ENCODE measurements at places on chromosomes 11 and 22. TPM values are rescaled to one million over a fixed set of nuclear protein-coding genes. Genes with fewer than 3 reads are reported as not detected.

Gene PYGM
- polyA plus RNA-seq, result 1.9 TPM

DNA sequence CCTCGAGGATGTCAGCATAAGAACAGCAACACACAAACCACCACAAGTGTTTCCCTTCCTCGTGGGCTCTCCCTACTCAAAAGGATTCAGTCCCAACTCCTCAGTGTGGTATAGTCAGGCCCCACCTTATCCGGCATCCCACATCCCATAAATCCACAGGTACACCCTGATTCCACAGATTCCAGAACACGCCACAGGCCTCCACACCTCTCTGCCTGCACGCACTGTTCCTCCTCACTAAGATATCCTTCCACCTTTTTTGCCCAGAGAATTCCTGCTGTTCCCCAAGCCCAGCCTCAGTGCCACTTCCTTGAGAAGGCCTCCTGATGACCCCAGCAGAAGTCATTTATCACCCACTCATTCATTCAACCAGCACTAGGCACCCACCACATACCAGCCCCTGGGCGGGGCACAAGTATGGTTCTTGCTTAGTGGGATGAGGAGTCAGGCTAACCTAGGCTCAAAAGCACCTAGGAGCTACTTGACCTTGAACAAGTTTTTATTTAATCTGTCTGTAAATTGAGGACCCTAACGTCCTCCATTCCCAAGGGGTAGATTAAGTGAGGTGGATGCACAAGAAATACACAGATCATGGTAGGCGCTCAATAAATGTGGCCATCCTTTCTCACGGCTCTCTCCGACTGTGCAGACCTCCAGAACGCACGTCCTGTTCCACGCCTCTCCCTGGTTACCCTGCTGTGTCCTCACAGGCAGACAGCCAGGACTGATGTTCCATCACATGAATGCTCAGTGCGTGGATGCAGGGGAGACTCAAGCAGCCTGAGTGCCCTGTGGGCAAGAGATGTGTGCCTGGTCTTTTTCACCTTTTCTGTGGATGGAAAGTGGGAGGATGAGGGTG lies 2.1 kb upstream of the KCNJ4 start:
- no peak for DNase-seq
- no peak overlapping the region for H3K4me3 ChIP-seq
- H3K27ac ChIP-seq, result no peak overlapping the region
- H3K4me1 ChIP-seq, result no peaks in the 10 kb centered on the region

DNA sequence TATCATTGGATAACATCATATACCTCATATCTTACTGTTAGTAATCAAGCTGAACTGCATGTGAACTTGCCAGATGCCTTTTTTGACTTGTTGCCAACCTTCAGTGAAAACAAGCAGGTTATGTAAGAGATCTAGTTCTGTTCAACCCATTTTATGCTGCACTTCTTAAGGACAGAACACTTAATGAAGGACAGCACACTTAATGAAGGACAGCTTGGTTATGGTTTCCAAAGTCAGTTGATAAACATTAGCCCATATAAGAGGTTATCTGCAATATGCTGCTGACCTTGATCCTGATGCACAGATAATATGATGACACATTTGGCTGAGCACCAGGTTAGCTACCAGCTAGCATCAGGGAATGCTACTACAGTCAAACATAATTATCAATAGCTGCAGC lies 358.7 kb upstream of the PDGFD start:
- no peaks in the 10 kb centered on the region for H3K4me1 ChIP-seq
- H3K27me3 ChIP-seq, result no peaks in the 10 kb centered on the region
- H3K27ac ChIP-seq, result no peak overlapping the region
- peak; percentile 24 for DNase-seq
- no peak overlapping the region for H3K4me3 ChIP-seq
- H3K36me3 ChIP-seq, result no peaks in the 10 kb centered on the region

- no peak for DNase-seq
- H3K36me3 ChIP-seq, result no peaks in the 10 kb centered on the region
- H3K27me3 ChIP-seq, result no peaks in the 10 kb centered on the region
- no peaks in the 10 kb centered on the region for H3K4me1 ChIP-seq
- H3K4me3 ChIP-seq, result no peak overlapping the region
These were observed 11.9 kb upstream of the PPFIBP2 start for GRCh38 chr11:7501894-7502293.

DNA sequence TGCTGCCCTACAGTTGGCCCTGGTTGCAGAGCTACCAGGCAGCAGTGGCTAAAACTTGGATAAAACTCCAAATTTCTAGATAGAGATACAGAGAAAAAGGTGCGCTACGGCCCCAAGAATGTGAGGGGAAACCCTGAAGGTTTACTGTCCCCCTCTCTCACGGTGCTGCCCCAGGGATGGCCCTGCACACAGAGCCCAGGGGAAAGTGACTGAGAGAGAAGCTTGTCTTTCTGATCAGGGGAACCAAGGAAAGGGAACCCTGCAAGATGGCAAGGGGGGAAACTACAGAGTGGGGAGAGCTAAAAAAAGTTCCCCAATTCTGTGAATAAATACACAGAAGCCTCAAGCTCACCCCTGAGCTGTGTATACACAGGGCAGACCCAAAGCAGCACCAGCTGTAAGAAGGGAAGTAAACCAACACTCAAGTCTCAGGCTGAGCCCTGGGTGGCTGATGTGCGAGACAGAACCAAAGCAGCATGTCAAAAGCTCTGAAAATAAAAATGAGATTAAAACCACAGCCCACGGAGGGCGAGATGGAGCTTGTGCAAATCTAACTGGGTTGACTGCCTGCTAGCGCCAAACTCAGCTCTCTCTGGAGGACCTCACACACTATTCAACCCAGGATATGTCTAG lies 22.1 kb downstream of the GNB1L start:
- H3K4me1 ChIP-seq, result no peaks in the 10 kb centered on the region
- H3K36me3 ChIP-seq, result no peaks in the 10 kb centered on the region
- no peaks in the 10 kb centered on the region for H3K27me3 ChIP-seq
- no peak overlapping the region for H3K4me3 ChIP-seq
- no peak overlapping the region for H3K27ac ChIP-seq

DNA sequence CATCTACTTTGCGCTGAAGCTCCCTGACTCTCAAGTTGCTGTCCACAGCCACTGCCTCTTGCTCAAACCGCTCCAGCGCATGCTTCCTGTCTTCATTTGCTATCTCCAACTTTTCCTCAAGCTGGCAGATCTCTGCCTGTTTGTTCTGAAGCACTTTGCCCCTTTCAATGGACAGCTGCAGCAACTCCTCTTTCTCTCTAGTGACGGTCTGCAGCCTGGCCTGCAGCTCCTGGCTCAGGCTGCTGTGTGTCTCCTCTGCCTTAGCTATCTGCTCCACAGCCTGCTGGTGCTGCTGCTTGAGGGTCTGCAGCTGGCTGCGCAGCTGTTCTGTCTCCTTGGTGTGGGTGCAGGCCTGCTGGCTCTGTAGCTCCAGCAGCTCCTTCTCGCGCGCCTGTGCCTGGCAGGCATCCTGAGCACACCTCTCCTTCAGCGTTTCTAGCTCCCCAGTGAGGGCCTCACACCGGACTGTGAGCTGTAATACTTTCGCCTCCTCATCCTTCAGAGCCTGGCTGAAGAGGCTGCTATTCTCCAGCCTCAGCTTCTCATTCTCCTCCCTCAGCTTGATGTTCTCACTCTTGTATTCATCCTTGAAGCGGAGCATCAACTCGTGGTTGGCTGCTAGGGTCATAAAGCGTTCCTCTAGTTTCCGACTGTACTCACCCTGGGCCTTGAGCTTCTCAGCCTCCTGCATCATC lies 723 bp downstream of the CCDC89 start:
- H3K4me3 ChIP-seq, result peak overlapping the region; percentile 60
- no peaks in the 10 kb centered on the region for H3K27me3 ChIP-seq
- peaks cover 21% of the 10 kb centered on the region for H3K4me1 ChIP-seq
- H3K27ac ChIP-seq, result peak overlapping the region; percentile 84

DNA sequence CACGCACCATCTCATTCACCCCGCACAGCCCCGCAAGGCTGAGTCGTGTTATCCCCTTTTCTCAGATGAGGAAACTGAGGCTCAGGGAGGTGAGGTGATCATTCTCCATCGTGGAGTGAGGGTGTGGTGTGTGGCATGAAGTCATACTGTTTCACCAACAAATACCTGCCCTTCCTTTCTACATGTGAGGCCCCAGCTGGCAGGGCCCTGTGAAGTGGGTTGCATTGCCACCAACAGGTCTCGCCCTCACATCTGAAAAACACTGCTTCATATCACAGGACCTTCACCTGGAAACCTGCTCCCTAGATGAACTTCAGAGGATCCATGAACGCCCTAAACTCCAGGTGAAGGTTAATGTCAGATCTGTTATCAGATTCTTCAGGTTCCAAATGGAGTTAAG lies 4.3 kb downstream of the SSTR3 start:
- no peaks in the 10 kb centered on the region for H3K36me3 ChIP-seq
- peaks cover 18% of the 10 kb centered on the region for H3K27me3 ChIP-seq
- H3K27ac ChIP-seq, result no peak overlapping the region
- H3K4me1 ChIP-seq, result peaks cover 2% of the 10 kb centered on the region
- no peak overlapping the region for H3K4me3 ChIP-seq

Gene LINC01488
- not detected for polyA plus RNA-seq

Gene KRTAP5-9
- polyA plus RNA-seq, result not detected

Gene APOA5
- polyA plus RNA-seq, result not detected

DNA sequence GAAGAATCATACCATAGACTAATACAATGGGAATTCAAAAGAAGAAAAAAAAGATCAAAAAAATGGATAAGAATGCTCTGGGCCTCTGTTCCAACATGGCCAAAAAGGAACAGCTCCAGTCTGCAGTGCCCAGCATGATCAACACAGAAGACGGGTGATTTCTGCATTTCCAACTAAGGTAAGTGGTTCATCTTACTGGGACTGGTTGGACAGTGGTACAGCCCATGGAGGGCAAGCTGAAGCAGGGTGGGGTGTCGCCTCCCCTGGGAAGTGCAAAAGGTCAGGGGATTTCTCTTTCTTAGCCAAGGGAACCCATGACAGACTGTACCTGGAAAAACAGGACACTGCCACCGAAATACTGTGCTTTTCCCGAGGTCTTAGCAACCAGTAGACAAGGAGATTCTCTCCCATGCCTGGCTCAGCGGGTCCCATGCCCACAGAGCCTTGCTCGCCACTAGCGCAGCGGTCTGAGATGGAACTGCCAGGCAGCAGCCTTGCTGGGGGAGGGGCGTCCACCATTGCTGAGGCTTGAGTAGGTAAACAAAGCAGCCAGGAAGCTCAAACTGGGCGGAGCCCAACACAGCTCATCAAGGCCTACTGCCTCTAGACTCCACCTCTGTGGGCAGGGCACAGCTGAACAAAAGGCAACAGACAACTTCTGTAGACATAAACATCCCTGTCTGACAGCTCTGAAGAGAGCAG lies 428.4 kb downstream of the MN1 start:
- no peaks in the 10 kb centered on the region for H3K4me1 ChIP-seq
- H3K27me3 ChIP-seq, result peaks cover 7% of the 10 kb centered on the region
- no peak overlapping the region for H3K4me3 ChIP-seq
- no peaks in the 10 kb centered on the region for H3K36me3 ChIP-seq
- H3K27ac ChIP-seq, result no peak overlapping the region
- DNase-seq, result no peak

Gene OR56A5
- polyA plus RNA-seq, result not detected

GRCh38 chr22:41243361-41243760 lies 2.6 kb upstream of the CHADL start:
- H3K27me3 ChIP-seq, result no peaks in the 10 kb centered on the region
- peaks cover 17% of the 10 kb centered on the region for H3K36me3 ChIP-seq
- H3K4me3 ChIP-seq, result no peak overlapping the region
- no peak overlapping the region for H3K27ac ChIP-seq

Gene FXYD6
- 11.5 TPM for polyA plus RNA-seq

- no peak overlapping the region for H3K27ac ChIP-seq
- no peak overlapping the region for H3K4me3 ChIP-seq
- no peaks in the 10 kb centered on the region for H3K27me3 ChIP-seq
- DNase-seq, result peak; percentile 87
- H3K4me1 ChIP-seq, result peaks cover 4% of the 10 kb centered on the region
These were observed 303.0 kb downstream of the CADM1 start for GRCh38 chr11:115201111-115201792.

Gene UCP3
- 0.18 TPM for polyA plus RNA-seq

Gene SNX32
- 0.33 TPM for polyA plus RNA-seq

- H3K27ac ChIP-seq, result no peak overlapping the region
- H3K27me3 ChIP-seq, result no peaks in the 10 kb centered on the region
- DNase-seq, result no peak
- H3K4me1 ChIP-seq, result no peaks in the 10 kb centered on the region
- no peaks in the 10 kb centered on the region for H3K36me3 ChIP-seq
These were observed 114.9 kb downstream of the ARHGAP32 start for GRCh38 chr11:129077191-129077590.

GRCh38 chr22:42760806-42761565 lies 40.3 kb upstream of the A4GALT start:
- no peaks in the 10 kb centered on the region for H3K4me1 ChIP-seq
- no peak for DNase-seq
- H3K27me3 ChIP-seq, result no peaks in the 10 kb centered on the region
- no peak overlapping the region for H3K4me3 ChIP-seq
- no peak overlapping the region for H3K27ac ChIP-seq
- H3K36me3 ChIP-seq, result no peaks in the 10 kb centered on the region

Gene C1QTNF5
- 13.6 TPM for polyA plus RNA-seq

Gene APOA1
- not detected for polyA plus RNA-seq

DNA sequence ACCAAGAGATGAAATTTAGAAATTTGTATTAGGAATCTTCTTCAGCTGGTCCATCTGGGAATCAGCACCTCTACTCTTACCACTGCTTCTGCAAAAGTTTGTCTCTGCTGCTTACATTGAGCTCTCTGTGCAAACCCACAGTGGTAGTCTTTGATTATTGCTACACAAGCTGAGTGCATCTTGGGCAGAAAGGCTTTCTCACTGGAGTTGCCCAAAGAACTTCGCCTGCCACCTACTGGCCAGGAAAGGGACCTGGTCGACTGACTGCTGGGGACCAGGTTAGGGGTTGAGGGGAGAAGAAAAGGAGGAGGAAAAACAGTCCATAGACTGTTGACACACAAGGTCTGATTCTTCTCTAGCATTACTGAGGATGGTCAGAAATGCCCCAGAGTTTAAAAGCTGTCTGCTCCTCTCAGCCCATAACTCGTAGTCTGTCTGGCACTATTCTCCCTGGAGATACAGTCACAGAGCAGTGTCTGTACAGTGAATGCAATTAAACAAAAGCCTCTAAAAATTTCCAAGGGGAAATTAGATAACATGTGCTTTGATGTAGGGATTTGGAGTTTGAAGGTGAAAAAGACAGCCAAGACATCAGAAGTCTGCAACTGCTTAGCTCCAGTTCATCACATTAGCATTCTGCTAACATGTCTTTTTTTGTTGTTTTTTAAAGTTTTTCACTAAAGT lies 215.0 kb upstream of the CTSC start:
- H3K36me3 ChIP-seq, result no peaks in the 10 kb centered on the region
- DNase-seq, result peak; percentile 43
- H3K4me3 ChIP-seq, result no peak overlapping the region
- no peak overlapping the region for H3K27ac ChIP-seq
- peaks cover 11% of the 10 kb centered on the region for H3K4me1 ChIP-seq
- H3K27me3 ChIP-seq, result no peaks in the 10 kb centered on the region

Gene SPTBN2
- polyA plus RNA-seq, result 0.53 TPM

DNA sequence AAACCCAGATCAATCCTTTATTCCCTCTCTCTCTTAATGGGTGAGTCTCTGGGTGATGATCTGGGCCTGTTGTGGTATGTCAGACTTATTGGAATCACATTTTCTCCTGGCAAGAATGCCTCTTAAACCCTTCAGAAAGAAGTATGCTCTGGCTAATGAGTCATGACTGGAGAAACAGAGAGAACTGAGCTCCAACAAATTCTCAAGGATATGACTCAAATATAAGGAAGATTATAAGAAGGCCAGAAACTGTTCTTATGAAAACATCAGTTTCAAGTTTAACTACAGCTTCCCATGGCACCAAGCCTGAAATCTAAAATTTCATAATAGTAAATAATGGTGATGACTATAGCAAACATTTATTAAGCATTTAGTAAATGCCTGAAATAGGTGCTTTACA lies 83.9 kb downstream of the OR5AK2 start:
- H3K27ac ChIP-seq, result peak overlapping the region; percentile 70
- H3K4me3 ChIP-seq, result no peak overlapping the region
- H3K4me1 ChIP-seq, result peaks cover 8% of the 10 kb centered on the region
- H3K27me3 ChIP-seq, result no peaks in the 10 kb centered on the region
- peak; percentile 98 for DNase-seq

Gene TTC28
- polyA plus RNA-seq, result 8.6 TPM
